ENCODE measurements at places on chromosomes 4 and X.
A peak's percentile ranks its signal among the peaks of the same experiment; 100 is the strongest.

- DNase-seq, result no peak
Measured at GRCh38 chr4:73847526-73848182, 5.4 kb upstream of the PF4V1 start.

DNA sequence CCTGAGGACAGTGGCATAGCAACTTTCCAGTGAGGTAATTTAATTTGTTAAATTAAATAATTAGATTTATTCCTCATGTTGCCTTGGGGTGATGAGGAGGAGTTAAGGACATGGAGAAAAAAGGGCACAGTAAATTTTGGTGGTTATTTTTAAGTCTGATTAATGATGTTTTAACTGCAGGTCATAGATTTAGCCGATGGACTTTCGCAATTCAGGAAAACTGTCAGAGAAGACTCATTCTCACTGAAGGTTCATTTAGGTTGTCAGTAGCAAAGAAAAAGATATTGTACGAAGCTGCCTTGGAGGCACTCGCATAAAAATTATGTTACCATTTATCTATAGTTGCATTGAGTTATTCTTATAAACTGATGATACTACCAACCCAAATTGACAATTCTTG, 164.2 kb upstream of the PITX2 start:
- DNase-seq, result no peak

DNA sequence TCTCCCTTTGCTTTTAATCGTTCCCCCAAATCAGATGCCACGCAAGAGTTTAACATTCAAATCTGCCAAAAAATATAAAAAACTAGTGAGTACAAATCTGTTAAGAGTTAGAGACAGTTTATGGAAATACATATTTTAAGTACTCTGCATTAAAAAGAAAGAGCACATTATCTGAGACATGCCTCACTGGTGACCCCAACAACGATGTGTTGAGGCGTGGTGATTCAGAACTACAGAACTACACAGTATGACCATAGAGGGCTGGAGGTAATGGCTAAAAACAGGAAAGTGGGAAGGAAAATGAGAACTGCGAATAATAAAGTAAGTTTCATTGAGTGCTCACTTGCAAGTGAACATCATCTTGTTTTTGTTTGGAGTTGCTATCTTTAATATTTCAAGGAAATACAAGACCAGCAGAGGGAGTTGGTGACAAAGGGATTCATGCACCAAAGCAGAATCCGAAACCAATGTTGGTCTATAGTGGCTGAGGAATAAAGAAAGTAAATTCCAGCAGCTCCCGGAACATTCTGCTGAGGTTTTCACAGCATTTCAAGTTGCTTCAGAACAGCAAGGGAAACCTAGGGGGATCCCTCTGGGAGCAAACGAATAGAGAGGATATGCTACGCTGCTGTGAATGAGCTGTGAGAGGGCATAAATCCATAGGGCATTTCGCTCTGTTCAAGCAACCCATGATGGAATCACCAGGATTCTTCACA, 92.2 kb downstream of the DCHS2 start:
- no peak for DNase-seq

- DNase-seq, result no peak
Measured at GRCh38 chrX:74774988-74775387, 150.3 kb downstream of the NEXMIF start.

DNA sequence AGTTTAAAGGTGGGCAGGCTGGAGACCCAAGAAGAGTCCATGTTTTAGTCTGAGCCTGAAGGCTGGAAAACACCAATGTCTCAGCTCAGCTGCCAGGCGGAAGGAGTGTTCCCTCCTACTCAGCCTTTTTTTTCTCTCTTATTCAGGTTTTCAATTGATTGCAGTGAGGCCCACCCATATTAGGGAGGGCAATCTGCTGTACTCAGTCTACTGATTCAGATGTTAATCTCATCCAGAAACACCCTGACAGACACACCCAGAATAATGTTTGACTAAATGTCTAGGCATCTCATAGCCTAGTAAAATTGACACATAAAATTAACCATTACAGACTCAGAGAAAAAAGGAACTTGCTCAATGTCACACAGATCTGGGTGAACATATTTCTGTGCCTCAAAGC, 347.1 kb downstream of the GBA3 start:
- no peak for DNase-seq

DNA sequence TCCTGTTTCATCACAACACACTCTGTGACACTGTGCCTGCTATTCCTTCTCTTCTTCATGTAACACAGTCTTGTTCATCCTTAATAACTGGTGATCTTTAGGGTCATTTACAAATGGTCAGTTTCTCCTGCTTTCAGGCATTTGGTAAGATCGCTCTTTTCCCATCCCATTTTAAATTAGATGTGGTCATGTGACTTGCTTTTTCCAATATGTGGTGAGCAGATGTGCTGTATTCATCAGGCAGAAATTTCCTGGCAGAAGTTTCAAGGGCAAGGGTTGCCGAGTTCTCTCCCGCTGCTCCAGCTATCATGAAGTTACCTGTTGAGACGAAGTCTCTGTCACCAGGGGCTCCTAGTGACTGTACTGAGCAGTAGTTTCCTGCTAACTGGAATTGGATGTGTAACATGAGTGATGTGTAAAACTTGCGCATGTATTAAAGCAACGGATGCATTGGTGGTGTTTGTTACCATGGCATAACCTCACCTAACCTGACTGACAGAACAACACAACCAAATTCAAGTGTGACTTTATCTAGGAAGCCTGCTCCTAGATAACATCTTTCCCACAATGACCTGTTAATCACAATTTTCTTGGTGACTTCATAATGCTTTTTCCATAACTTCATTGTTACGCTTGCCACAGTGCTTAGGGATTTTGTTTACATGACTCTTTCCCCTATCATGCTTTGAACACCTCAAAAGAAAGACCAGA, 29.5 kb upstream of the BMPR1B start:
- no peak for DNase-seq

DNA sequence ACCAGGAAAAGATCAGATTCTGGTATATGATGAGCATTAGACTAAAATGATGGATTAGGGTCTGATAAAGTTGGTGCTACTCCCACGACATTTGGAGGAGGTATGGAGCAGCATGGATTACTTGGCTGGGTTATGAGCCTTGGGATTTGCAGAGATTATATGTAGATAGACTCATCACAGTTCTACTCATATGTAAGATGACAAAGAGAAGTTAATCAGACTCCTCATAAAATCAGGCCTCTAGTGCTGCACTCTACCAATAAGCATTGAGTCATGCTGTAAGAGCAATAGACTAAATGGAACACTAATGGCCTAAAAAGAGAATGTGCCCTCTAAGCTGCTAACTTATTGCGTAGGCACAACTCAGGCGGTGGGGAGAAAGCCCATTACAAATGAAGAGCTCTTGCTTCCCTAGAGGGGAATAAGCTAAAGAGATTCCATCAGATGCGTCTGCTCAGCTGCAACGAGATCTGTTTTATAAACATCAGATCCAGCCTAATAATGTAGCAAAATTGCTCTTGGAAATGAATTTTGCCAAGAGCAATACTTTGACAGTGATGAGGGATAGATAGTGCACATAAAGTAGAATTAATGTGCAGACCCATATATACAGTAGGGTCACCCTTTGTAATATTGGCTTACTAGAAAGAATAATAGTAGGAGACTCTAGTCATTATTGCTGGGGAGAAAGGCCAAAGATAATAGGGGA, 17.5 kb downstream of the LIAS start:
- DNase-seq, result no peak

- DNase-seq, result no peak
Measured at GRCh38 chr4:158610790-158611189, 60.9 kb downstream of the C4orf46 start.

GRCh38 chrX:96436105-96436504, 248.5 kb upstream of the DIAPH2 start:
- DNase-seq, result no peak

- DNase-seq, result no peak
Measured at GRCh38 chr4:54104907-54105306, 4.9 kb downstream of the GSX2 start.

- peak; percentile 29 for DNase-seq
Measured at GRCh38 chr4:11428231-11428898, at the start of gene HS3ST1. Gene HS3ST1 (minus strand): TSS chr4:11428894. CDS start chr4:11400005, 28,889 bp downstream.

GRCh38 chrX:43375136-43375535, 281.0 kb upstream of the MAOA start:
- DNase-seq, result no peak

DNA sequence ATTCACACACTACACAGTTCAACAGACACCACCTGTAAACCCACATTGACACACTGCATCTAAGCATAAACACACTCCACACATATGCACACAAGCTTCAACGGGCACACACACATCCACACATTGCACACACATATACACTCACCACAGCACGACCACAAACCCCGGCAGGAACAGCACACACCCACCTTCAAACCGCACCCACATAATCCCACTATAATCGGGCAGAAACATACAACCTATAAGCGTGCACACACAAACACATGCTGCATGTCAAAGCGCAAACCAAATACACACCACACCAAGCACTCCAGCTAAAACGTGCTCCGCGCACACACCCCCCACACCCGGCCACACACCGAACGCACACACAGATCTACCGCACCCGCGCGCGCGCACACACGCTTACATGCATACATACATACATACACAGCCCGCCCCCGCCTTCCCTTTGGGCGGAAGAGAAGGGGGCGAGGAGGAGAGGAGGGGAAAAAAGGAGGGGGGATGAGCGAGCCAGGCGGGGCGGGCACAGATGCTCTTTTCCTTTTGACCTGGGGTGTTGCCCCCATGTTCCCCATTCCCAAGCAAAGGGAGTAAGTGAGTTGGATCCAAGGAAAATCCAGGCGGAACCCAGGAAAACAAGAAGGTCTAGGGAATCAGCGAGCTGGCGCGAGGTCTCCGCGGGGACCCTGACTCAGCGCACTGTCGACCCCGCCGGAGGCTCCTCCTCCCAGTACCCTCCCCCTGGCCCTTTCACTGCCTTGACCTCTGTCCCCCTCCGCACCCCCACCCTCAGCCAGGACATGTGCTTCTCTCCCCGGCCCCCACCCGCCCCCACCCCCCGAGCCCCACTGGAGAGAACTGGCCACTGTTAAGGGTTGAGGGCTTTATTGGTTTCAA, 9.9 kb downstream of the ARHGAP36 start:
- no peak for DNase-seq
